ENCODE measurements at places on chromosomes 13 and 19. TPM values are rescaled to one million over a fixed set of nuclear protein-coding genes. Genes with fewer than 3 reads are reported as not detected.

- no peak overlapping the region for H3K27ac ChIP-seq
- H3K4me1 ChIP-seq = no peaks in the 10 kb centered on the region
- no peaks in the 10 kb centered on the region for H3K27me3 ChIP-seq
- no peak overlapping the region for H3K4me3 ChIP-seq
- DNase-seq = no peak
Measured at GRCh38 chr13:112465251-112466131, 89.3 kb downstream of the SPACA7 start.

GRCh38 chr13:78430166-78430791, 173.1 kb downstream of the POU4F1 start:
- no peaks in the 10 kb centered on the region for H3K27me3 ChIP-seq
- no peak overlapping the region for H3K4me3 ChIP-seq

- no peak for DNase-seq
- H3K27ac ChIP-seq = no peak overlapping the region
- H3K27me3 ChIP-seq = no peaks in the 10 kb centered on the region
- no peaks in the 10 kb centered on the region for H3K36me3 ChIP-seq
- no peak overlapping the region for H3K4me3 ChIP-seq
Measured at GRCh38 chr13:98979012-98979660, 1.3 kb upstream of the DOCK9 start.

GRCh38 chr19:39847525-39847924, 1.3 kb upstream of the FBL start:
- no peaks in the 10 kb centered on the region for H3K36me3 ChIP-seq
- DNase-seq = no peak
- no peak overlapping the region for H3K27ac ChIP-seq
- peaks cover 34% of the 10 kb centered on the region for H3K4me1 ChIP-seq
- H3K4me3 ChIP-seq = peak overlapping the region; percentile 81

GRCh38 chr13:95647321-95647720, 2.8 kb upstream of the DZIP1 start:
- no peaks in the 10 kb centered on the region for H3K36me3 ChIP-seq
- no peak for DNase-seq
- peak overlapping the region; percentile 47 for H3K4me3 ChIP-seq
- H3K27me3 ChIP-seq = no peaks in the 10 kb centered on the region
- no peak overlapping the region for H3K27ac ChIP-seq

DNA sequence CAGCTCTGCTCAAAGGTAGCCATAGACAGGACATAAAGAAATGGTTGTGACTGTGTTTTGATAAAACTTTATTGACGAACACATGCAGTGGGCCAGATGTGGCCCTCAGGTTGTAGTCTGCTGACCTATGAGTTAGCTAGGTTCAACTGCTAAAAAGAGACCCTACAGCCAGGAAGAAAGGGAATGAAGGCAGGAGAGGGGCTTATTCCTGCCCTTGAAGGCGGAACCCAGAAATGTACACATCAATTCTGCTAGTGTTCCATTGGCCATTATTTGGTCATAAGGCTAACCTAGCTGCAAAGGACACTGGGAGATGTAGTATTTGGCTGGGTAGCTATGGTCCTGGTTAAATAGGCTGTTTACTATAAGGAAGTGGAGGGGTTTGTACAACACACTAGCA, 18.0 kb downstream of the APBA3 start:
- H3K4me3 ChIP-seq = no peak overlapping the region
- no peak overlapping the region for H3K27ac ChIP-seq
- no peak for DNase-seq
- no peaks in the 10 kb centered on the region for H3K27me3 ChIP-seq
- H3K4me1 ChIP-seq = no peaks in the 10 kb centered on the region
- no peaks in the 10 kb centered on the region for H3K36me3 ChIP-seq

Gene THSD8
- total RNA-seq = 34.7 TPM

Gene ZNF69
- total RNA-seq = 33.9 TPM

All from neural crest cell (in vitro differentiated cells).